Stimulated activated CD4-positive, alpha-beta T cell treated with anti-CD3 and anti-CD28 coated beads, TNF-alpha, amount 100 ng/mL, for 4 hours (primary cell): ENCODE measurements at places on chromosomes 2 and 18.

DNA sequence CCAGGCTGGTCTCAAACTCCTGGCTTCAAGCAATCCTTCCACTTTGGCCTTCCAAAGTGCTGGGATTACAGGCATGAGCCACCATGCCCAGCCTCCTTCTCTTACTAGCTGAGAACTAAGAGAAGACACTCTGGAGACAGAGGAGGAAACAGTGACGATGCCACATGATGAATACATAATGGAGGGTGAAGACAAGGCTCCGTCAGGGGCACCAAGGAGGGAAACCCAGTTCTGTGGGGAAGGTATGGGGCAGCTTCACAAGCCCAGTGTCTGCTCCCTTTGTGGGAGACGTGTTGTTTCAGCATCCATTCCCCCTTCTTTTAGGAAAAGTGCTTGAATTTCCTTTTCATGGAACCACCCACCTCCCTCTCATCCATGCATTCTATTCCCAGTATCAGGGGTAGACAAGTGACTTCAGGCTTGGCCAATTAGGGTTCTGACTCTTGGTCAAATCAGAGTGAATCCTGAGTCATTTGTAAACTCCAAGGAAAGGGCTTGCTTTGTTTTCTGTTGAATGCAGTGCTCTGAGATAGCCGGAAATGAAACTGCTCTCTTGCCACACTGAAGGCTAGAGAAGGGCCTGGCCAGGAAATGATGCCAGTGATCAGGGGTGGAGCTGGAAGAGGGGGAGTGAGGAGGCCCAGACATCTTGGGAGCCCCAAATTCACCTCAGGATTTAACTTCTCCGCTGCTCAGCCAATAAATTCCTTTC lies 23.7 kb downstream of the TMEM127 start:
- DNase-seq = no peak

DNA sequence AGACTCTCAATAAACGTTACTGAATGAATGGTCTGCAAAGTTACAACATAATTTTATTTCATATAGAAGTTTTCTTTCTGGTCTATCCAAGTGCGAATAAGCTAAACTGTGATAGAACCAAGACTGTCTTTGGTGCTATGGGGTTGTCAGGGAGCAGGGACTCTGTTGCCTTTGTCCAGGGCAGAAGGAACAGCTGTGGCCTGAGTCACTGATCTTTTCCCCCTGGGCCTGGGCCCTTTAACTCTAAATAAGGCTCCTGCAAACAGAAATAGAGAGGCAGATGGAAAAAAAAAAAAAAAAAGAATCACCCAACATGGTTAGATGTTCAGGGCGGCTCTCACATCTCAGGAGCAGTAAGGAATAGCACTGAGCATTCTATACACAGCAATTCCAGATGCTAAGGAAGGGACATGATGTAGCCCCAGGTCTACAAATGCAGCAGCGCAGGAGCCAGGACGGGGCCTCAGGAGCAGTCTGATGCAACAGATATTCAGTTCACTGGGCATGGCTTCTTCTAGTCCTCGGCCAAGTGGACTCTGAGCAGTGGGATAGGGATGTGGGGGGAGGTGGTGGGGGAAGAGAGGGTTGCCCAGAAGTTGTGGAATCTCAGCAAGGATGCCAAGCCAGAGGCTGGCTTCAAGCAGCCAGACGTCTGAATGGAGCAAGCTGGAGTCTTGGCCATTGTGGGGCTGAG lies 247.1 kb upstream of the SIX2 start:
- DNase-seq = no peak

DNA sequence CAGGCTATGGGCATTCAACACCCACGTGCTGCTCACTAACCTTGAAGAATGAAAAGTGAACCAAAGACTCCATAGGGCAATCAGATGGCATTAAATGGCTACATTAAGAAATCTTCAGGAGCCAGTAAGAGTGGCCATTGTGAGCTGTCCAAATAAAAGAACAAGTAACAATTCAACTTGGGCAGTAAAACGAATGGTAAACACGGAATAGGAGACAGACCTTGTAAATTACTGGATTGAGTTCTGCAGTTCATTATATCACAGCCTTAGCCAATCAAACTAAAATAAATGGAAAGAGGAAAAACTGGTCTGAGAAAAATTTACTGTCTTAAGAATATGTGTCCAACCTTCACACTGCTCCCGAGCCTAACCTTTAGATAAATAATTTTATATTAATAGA lies 306.5 kb upstream of the ZNF521 start:
- DNase-seq = no peak

GRCh38 chr18:54480616-54481015 lies 110.4 kb upstream of the DYNAP start:
- no peak for DNase-seq

GRCh38 chr2:111669928-111670695 lies 213.9 kb downstream of the ANAPC1 start:
- DNase-seq = no peak

DNA sequence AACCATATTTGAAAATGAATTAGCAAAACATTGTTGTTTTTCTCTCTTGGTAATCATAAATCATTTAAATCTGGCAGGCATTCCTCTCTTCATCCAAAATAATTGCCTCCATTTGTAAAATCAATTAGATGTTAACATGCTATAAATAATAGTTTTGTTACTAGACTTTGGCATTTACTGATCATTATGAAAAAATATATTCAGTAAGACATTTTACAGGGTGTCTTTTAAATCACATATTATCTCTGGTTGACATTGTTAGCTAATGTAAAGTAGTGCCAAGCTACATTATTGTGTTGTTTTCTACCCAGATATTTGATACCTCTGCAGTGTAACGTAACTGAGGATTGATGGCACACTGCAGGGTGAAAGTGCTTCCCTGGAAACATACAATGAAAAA lies 31.8 kb upstream of the DLX1 start:
- DNase-seq = no peak

DNA sequence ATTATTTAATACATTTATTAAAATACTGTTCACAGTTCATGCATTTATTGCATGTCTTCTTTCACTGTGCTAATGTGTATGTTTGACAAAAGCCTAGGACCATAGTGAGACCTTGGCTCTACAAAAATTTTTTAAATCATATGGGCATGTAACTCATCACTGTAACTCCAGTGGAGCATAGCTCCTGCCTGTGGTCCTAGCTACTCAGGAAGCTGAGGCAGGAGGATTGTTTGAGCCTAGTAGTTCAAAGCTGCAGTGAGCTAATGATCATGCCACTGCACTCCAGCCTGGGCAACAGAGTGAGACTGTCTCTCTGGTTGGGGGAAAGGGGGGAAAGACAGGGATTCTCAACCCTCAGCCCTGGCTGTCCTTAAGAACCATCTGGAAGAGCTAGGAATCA lies 137.8 kb downstream of the PRKCE start:
- DNase-seq = no peak

DNA sequence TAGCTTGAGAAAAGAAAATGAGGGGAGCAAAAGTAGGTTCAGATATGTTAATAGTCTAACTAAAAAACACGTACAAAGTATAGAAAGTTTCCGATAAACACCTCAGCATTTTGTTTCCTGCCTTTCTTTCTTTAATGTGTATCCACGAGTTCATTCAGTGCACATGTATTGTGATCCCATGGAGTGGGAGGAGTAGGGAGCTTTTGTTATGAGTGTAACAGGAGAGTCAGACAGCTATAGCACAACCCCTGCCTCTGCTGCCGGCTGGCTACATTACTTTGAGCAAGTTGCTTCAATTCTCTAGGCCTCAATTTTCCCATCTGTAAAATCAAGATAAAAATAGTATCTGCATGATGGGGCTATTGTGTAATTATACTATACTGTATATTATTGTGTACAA lies 249.2 kb upstream of the FIGN start:
- DNase-seq = no peak

- no peak for DNase-seq
Observed at GRCh38 chr2:180849851-180850250, 130.6 kb upstream of the UBE2E3 start.

DNA sequence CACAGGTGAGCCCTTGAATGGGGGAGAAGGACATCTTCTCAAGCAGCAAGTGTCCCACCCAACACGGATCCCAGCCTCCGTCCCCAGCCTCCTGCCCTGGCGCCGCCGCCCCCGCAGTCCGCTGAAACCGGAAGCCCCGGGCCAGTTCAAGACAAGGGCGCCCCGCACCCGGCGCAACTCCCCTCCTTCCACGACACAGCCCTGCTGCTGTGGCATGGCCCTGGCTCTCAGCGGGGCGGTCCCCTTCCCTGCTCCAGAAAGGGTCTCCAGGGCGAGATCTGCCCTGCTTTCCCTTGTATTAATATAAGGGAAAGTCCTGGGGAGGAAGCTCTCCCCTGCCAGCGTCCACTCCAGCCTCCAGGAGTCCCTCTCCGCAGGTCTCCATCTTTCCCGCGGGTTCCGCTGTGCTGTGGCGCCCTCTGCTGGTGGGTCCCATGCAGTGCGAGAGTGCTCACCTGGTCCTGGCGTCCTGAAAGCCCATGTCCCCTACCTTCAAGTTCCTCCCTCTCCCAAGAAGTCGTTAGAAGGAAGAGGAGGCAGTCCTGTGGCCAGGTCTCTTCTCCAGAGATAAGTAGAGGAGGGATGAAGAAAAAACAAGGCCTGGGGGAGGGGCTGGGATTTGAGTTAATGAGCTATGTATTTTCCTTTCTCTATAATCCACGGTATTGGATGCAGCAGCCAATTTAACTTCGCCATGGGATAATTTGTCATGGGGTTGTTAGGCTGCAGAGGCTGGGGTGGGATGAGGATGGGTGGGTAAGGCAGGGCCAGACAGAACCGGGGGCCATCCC lies 176.0 kb downstream of the SMAD2 start:
- no peak for DNase-seq

DNA sequence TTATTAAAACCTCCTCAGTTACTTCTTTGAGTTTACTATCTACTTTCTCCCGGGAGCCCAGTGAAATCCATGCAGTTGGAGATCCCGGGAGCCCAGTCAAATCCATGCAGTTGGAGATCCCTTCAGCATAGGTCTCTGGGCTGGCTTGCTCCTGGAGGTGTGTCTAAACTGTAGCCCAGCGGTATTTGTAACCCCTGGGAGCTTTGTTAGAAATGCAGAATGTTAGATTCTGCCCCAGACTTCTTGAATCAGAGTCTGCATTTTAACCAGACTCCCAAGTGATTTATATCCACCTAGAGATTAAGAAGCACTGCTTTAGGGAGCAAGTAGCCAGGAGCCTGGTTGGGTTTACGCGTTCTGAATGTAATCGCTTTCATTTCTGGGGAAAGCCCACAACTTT lies 54.5 kb downstream of the ARHGAP28 start:
- DNase-seq = no peak

DNA sequence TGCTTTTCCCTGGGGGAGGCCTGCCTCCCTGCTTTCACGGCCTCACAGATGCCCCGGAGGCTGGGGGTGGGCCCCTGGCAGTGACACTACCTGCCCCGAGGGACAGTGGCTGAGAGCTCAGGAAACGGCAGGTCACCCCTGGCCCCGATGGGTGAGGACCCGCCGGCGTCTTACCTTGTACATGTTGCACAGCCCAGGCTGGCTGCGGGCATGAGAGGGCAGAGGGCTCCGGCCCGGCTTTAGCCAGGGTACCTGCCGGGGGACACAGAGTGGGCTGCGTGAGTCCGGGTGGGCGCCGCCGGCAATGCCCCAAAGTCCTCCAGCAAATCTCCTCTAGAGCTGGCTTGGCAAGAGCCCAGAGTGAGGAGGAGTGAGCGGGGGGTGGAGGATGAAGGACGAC lies 122.9 kb downstream of the MBP start:
- no peak for DNase-seq

DNA sequence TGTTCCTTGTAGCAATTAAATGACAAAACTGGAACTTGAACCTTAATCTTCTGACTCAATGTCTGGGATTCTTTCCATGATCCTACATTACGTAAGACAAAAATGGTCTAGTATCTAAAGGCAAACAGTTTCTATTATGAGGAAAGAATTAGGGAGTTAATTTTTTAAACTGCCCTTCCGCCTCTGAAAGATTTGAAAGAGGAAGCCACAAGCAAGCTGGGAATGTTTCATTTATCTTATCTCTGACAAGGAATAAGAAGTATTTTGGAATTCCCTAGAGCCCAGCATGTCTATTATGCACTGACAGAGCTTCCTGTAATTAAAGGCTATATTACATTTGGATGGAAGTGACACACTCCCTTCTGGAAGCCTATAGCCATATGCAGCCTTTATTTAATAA lies 558.8 kb upstream of the CDH2 start:
- DNase-seq = no peak

GRCh38 chr2:64328415-64328722 lies 125.6 kb upstream of the LGALSL start:
- DNase-seq = no peak

DNA sequence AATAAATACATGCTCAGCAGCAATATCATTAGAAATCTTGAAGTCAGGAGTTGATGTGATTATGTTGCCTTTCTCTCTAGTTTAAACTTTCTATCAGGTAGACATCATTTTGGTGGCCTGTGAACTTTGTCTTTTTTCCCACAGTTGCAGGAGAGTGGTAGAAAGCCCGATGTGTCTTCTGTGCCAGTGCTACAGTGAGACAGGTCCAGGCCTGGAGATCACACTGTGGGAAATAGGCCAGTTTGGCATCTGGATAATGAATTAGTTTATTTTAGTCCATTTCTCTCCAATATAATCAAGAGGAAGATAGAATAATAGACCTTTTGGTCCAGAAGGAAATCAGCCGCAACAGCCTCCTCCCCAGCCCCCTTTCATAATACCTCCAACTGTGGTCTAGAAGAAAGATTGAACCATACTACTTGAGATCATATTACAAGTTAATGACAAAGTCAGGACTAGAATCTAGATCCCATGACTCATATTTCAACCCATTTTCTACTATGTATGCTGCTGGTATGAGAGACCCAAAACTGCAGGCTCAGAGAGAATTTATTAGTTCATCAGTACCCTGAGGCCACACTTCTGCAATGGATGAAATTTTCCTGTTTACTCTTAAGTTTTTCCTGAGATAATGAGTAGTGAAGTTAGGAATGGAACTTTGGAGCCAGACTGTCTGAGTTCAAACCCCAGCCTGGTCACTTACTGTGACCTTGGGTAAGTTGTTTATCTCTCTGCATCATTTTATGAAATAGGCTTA lies 20.6 kb downstream of the KCMF1 start:
- no peak for DNase-seq

GRCh38 chr2:169798718-169799592 lies at the start of gene SSB:
SSB (plus strand) TSS chr2:169798871; CDS start chr2:169800961, 2,090 bp downstream.
- DNase-seq = peak; percentile 91

DNA sequence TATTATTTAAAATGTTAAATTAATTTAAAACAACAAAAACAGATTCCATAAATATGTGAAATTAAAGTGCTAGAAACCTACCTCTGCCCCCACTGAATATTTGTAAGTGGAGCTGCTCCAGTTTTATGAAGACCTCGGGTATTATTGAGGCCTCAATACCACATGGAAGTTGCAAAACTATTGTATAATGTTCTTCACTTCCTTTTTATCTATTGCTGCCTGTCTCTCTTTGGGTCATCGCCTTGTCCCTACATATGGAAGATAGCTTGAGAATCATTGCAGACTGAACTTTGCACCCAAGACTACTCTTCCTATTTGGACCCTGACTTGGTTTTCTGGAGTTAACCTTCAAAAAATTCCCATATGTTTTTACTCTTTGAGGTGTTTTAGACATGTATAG lies 212.1 kb upstream of the NETO1 start:
- DNase-seq = no peak

DNA sequence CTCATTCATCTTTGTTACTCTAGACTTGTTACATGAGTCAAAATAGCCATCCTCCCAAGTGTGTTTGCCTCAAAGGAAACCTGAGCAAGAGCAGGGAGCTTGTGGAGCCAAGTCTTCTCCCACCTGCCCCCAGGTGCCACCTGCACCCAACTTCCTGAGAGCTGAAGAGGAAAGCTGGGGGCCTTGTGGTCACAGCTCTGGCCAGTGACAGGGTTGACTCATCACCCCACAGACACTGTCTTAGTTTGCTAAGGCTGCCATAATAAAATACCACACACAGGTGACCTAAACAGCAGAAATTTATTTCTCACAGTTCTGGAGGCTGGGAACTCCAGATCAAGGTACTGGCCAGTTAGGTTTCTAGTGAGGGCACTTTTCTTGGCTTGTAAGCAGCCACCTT lies 99.6 kb downstream of the TPGS2 start:
- DNase-seq = no peak
